ENCODE measurements at places on chromosomes 6 and 20. TPM values are rescaled to one million over a fixed set of nuclear protein-coding genes. Genes with fewer than 3 reads are reported as not detected.
A peak's percentile ranks its signal among the peaks of the same experiment; 100 is the strongest.

PNPLA1 gene
- polyA plus RNA-seq: 0.61 TPM

GRCh38 chr20:9166153-9166780 is 97.4 kb downstream of the PLCB4 start:
- H3K36me3 ChIP-seq: no peaks in the 10 kb centered on the region
- H3K27ac ChIP-seq: peak overlapping the region; percentile 31
- H3K27me3 ChIP-seq: no peaks in the 10 kb centered on the region

- no peak for DNase-seq
- peaks cover 8% of the 10 kb centered on the region for H3K27me3 ChIP-seq
- H3K4me1 ChIP-seq: peaks cover 52% of the 10 kb centered on the region
- peak overlapping the region; percentile 95 for H3K4me3 ChIP-seq
- H3K27ac ChIP-seq: peak overlapping the region; percentile 71
These were observed 714 bp upstream of the RTEL1 start for GRCh38 chr20:63657260-63657936.

PM20D2 gene
- polyA plus RNA-seq: 6.5 TPM

- H3K36me3 ChIP-seq: no peaks in the 10 kb centered on the region
- no peaks in the 10 kb centered on the region for H3K27me3 ChIP-seq
- DNase-seq: no peak
- H3K4me3 ChIP-seq: no peak overlapping the region
- no peak overlapping the region for H3K27ac ChIP-seq
These were observed 159.9 kb downstream of the BCAS1 start for GRCh38 chr20:53910351-53911002.

SLC22A2 gene
- polyA plus RNA-seq: not detected

Data from stomach (tissue), 19 donors.